Fibroblast of the aortic adventitia (primary cell): ENCODE measurements at places on chromosomes 6 and 20. TPM values are rescaled to one million over a fixed set of nuclear protein-coding genes. Genes with fewer than 3 reads are reported as not detected.

ZSCAN31 gene
- total RNA-seq: 13.9 and 31.2 TPM in 2 replicates

WFDC2 gene
- not detected in 2 replicates for total RNA-seq

CTAGE9 gene
- total RNA-seq: not detected in 2 replicates

OPRL1 gene
- total RNA-seq: 0.63 and 1.3 TPM in 2 replicates

DNMT3B gene
- total RNA-seq: 1.1 and 3.3 TPM in 2 replicates

ZNF391 gene
- 1.4 and 3.0 TPM in 2 replicates for total RNA-seq

CST8 gene
- not detected in 2 replicates for total RNA-seq

C6orf163 gene
- total RNA-seq: 3.9 and 5.2 TPM in 2 replicates

ZBTB46 gene
- total RNA-seq: 1.1 and 2.9 TPM in 2 replicates

GRM4 gene
- 0.08 TPM in 1 of 2 replicates, not detected in the other for total RNA-seq

APCDD1L gene
- total RNA-seq: 1.6 and 20.8 TPM in 2 replicates

ABHD16B gene
- not detected in 2 replicates for total RNA-seq

HRH3 gene
- not detected in 2 replicates for total RNA-seq

ADGB gene
- total RNA-seq: not detected in 2 replicates

ACAT2 gene
- total RNA-seq: 22.1 and 66.2 TPM in 2 replicates

NHLRC1 gene
- total RNA-seq: 2.1 and 3.0 TPM in 2 replicates

GSTA2 gene
- not detected in 2 replicates for total RNA-seq

MLIP gene
- not detected in 2 replicates for total RNA-seq

SEL1L2 gene
- total RNA-seq: not detected in 2 replicates

NKAIN2 gene
- total RNA-seq: under 0.01 TPM in 1 of 2 replicates, not detected in the other

PBOV1 gene
- total RNA-seq: not detected in 2 replicates

CTCFL gene
- not detected in 2 replicates for total RNA-seq

EPPIN gene
- not detected in 2 replicates for total RNA-seq

LY6G5B gene
- 2.8 and 4.5 TPM in 2 replicates for total RNA-seq

DEFB124 gene
- total RNA-seq: not detected in 2 replicates

RUNX2 gene
- 0.74 and 5.8 TPM in 2 replicates for total RNA-seq

HTR1E gene
- not detected in 2 replicates for total RNA-seq

OPN5 gene
- total RNA-seq: under 0.01 TPM in 1 of 2 replicates, not detected in the other

JAG1 gene
- total RNA-seq: 39.2 and 46.7 TPM in 2 replicates

NRSN1 gene
- not detected in 2 replicates for total RNA-seq

ZC3H12D gene
- total RNA-seq: 0.09 TPM in 1 of 2 replicates, not detected in the other

ATP9A gene
- 23.7 and 69.1 TPM in 2 replicates for total RNA-seq

DAAM2 gene
- total RNA-seq: 3.4 and 11.5 TPM in 2 replicates

AKAP12 gene
- 196 and 349 TPM in 2 replicates for total RNA-seq

PDE7B gene
- total RNA-seq: 11.8 and 23.9 TPM in 2 replicates

DPPA5 gene
- total RNA-seq: not detected in 2 replicates

SPATS1 gene
- total RNA-seq: not detected in 2 replicates

SLC29A1 gene
- total RNA-seq: 5.2 and 23.6 TPM in 2 replicates

AHCY gene
- total RNA-seq: 29.3 and 88.3 TPM in 2 replicates

BHLHE23 gene
- not detected in 2 replicates for total RNA-seq

OSER1 gene
- 12.6 and 45.1 TPM in 2 replicates for total RNA-seq

TRIM15 gene
- not detected in 2 replicates for total RNA-seq

KCNQ5 gene
- 2.6 and 9.4 TPM in 2 replicates for total RNA-seq

CLPSL1 gene
- not detected in 2 replicates for total RNA-seq

KHDRBS2 gene
- total RNA-seq: not detected in 2 replicates

BMP5 gene
- not detected in 2 replicates for total RNA-seq

SLC32A1 gene
- total RNA-seq: not detected in 2 replicates

CDH26 gene
- total RNA-seq: 0.09 TPM in 1 of 2 replicates, not detected in the other

FILIP1 gene
- total RNA-seq: 0.45 and 5.5 TPM in 2 replicates

FAM83B gene
- total RNA-seq: 0.09 TPM in 1 of 2 replicates, not detected in the other

LCA5 gene
- total RNA-seq: 7.4 and 12.1 TPM in 2 replicates

RAD21L1 gene
- not detected in 2 replicates for total RNA-seq

AHI1 gene
- 11.4 and 33.4 TPM in 2 replicates for total RNA-seq

POFUT1 gene
- total RNA-seq: 15.2 and 47.8 TPM in 2 replicates

TFAP2A gene
- total RNA-seq: 1.4 TPM in 1 of 2 replicates, not detected in the other

FRK gene
- total RNA-seq: 2.0 TPM in 2 replicates
